ENCODE measurements at places on chromosomes 1 and 21.

GRCh38 chr21:41283211-41283818 lies 33.3 kb upstream of the FAM3B start:
- no peak for DNase-seq

GRCh38 chr1:66575739-66576138 lies 41.8 kb downstream of the SGIP1 start:
- DNase-seq, result no peak

- no peak for DNase-seq
Observed at GRCh38 chr1:74753104-74753503, 20.2 kb downstream of the TYW3 start.

DNA sequence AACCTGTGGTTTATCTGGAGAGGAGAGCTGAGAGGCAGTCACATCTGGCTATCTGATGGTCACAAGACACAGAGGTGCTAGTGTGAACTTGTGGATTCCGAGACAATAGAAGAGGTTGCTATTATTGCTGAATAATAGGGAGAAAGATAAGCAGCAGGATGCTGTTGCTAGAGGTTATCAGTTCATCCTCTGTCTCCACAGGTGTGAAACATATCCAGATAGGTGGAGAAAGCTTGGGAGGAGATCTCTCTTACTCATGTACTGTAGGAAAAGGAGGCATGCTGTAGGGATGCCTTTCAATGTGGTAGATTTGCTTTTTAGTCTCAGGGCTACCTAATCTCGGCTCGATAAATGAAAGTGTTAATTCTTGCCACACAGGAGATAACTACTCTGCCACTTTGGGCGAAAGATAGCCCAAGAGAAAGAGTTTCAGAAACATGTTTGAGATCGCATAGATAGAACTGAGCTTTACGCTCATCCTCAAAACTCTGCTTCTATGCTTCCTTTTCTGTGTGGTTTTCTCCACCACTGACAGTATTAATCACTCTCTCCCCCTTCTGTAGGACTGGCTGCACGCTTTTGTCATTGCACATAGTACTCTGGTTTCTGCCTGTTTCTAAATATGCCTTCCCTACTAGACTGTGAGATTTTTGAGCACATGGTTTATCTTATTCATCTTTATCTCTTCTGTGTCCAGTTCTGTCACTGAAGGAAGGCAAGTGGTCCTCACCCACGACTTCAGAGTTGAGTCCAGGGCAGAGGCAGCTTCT lies 36.7 kb upstream of the PLXNA2 start:
- no peak for DNase-seq

GRCh38 chr1:246518456-246519205 lies 11.6 kb upstream of the SMYD3 start:
- no peak for DNase-seq
